Activated CD4-positive, alpha-beta T cell treated with anti-CD3 and anti-CD28 coated beads for 24 hours (primary cell): ENCODE measurements at places on chromosomes 4 and X.

GRCh38 chr4:683982-684622 lies 4.8 kb downstream of the SLC49A3 start:
- DNase-seq = no peak

DNA sequence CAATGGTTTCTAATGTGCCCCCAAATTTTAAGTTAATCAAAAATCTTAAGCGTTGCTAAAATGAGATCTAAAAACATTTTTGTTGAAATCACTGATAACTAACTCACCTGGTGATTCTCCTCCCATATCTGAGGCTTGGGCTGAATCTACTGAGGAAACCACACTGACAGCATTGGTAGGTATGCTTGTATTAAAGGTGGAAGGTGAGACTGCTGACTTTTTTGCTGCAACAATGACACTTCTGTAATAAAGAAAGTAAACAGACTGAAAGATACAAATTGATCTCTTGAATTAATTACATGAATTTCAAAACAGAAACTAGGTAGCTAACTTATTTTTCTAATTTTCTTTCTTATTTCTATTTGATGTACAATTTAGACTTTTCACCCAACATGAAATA lies 198.1 kb downstream of the LRBA start:
- no peak for DNase-seq

DNA sequence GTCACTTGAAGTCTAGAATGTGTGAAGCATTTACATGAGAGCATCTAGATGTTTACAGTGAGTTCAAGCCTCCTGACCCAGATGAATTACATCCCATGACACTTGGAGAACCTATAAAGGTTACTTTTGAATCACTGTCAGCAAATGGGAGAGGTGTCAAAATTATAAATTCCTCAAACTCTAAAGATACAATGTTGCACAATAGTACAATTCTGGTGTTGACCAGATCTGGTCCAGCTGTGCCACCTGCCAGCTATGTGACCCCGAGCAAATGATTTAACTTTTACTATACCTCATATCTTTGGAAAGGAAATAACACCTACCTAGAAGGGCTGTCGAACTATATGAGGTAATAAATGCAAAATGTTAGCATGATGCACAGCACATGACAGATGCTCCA lies 69.8 kb downstream of the JADE1 start:
- no peak for DNase-seq

- DNase-seq = no peak
These were observed 66.1 kb upstream of the CLNK start for GRCh38 chr4:10750714-10751113.

DNA sequence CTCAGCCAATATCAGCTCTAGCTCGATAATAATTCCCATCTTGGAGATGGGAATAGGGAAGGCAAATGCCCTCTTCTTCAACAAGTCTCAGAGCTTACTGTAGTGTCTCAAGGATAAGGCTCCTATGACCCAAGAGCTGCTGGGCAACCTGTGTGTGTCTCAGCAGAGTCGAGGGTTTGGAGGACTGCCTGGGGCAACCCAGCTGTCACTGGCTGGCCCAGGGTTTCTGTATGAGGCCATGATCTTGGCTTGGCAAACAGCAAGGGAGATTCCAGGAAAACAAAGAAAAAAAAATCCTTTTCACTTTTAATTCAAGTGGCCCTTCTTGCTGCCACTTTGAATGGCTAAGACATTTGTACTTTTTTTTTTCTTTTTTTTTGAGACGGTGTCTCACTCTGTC lies 34.4 kb downstream of the TMSB4X start:
- DNase-seq = no peak

GRCh38 chr4:168908093-168908492 lies 102.0 kb downstream of the CBR4 start:
- no peak for DNase-seq
